ENCODE measurements at places on chromosomes 13 and 19. TPM values are rescaled to one million over a fixed set of nuclear protein-coding genes. Genes with fewer than 3 reads are reported as not detected.
A peak's percentile ranks its signal among the peaks of the same experiment; 100 is the strongest.

- peak; percentile 86 for DNase-seq
Observed at GRCh38 chr19:38831142-38831605, 420 bp downstream of the ECH1 start.

GRCh38 chr19:54421169-54421516 lies 5.9 kb downstream of the TTYH1 start:
- no peak for DNase-seq

DNA sequence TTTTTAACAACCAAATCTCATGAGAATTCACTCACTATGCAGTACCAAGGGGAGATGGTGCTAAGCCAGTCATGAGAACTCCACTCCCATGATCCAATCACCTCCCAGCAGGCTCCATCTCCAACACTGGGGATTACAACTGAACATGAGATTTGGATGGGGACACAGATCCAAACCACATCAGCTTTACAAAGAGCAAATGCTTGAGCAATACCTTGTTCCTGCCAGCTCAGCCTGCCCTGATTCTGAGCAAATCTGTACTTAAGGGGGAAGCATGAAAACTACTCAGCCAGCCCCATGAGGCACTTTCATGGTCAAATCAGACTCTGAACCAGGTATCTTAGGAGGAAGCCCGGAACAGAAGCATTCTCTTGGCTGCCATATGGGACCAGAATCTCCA lies 259.9 kb downstream of the TBC1D4 start:
- DNase-seq: no peak

- no peak for DNase-seq
Observed at GRCh38 chr13:30789166-30789862, 54.0 kb downstream of the ALOX5AP start.

DNA sequence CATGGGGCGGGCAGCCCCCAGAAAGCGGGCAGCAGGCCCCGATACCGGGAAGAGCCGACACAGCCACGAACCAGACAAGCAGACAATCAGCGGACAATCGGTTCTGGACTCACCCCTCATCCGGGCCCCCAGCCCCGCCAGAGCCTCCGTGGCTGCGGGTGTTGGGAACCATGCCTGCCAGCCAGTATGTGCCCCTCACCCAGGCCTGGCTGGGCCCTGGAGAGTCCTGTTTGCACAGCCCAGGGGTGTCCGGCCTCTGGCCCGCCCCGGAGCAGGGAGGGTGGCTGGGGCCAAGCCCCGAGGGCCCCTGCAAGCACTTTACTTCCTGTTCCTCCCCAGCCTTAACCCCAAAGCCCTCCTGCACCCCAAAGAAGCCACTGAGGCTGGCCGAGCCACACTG lies 7.8 kb downstream of the PODNL1 start:
- no peak for DNase-seq

DNA sequence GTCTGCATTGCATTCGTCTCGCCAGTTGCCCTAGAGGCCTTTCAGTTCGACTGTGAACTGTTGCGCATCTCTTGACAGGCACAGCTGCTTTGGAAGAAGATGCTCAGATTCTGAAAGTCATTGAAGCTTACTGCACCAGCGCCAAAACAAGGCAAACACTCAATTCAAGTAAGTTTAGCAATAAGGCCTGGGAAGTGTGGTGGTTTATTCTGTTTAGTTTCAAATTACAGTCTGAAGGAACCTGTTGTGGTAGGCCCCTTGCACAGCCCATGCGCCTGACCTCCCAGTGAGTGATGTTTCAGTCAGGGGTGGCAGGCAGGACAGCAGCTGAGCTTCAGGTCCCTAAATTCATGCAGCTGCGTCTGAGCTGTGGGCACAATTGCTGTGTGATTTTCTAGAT lies 32.2 kb upstream of the TEX29 start:
- no peak for DNase-seq

GRCh38 chr19:14366529-14366928 lies 14.7 kb upstream of the ADGRE5 start:
- DNase-seq: peak; percentile 94

DNA sequence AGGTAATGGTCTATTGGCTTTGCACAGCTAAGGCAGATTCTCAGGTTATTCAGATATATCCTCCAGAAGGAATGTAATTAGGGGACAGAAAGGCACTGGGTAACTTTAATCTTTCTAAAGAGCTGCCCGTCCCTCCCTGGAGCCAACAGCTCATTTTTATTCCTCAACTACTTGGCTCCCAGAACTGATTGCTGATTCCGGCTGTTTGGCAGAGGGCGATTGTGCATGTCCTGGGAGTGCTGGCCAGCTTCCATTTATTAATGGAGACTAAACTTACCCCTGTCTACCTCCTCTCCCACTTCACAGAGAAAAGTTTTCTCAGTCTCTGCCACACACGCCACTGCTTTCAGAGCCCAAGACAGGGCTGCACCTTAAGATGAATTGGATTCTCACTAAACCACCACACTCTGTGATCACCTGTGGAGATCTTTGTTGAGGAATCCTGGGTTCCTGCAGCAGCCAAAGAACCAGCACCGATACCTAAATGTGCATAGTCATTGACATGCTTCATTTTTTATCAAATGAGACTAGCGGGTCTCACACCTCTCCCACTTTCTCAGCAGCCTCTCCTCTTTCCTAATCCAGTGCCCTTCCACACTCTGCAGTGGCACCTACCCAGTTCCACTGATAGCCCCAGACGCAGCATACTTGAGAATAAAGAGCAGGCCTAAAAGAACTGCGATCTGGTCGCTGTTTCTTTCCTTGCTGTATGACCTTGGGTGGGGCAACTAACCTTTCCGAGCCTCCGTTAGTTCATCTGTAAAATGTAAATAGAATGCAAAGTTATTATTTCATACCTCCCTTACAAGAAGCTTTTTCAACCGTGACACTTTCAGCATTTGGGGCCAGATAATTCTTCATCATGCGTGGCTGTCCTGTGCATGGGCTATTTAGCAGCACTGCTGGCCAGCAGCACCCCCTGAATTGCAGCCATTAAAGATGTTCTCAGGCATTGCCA lies 648.7 kb downstream of the UQCRFS1 start:
- DNase-seq: no peak

DNA sequence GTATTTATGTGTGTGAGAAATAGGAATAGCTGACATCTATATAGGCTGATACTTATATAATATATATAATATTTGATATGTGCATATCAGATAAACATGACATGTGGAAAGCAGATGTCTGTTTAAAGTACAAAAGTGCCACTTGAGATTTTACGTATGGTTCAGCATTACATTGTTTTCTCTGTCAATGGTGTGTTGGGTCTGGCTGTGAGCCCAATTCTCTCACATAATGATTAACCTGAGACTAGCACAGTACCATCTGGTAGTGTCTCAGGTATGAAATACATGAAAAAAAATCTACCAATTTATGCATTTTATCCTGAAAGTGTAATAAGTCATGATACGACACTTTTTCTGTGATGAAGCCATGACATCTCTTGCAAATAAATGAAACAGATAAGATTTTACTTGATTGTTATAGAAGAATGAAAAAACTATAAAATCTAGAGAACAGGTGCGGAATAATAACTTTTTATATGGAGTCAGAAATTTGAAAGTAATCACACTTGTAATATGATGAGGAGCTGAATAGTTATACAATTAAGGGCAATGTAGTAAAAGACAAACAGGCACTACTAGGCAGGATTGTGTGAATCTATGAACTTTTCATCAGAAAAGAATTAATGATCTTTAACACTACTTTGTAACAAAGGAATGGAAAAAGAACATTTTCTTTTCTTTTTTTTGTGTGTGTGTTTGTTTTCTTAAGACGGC lies 1405.0 kb downstream of the OLFM4 start:
- DNase-seq: no peak

DNA sequence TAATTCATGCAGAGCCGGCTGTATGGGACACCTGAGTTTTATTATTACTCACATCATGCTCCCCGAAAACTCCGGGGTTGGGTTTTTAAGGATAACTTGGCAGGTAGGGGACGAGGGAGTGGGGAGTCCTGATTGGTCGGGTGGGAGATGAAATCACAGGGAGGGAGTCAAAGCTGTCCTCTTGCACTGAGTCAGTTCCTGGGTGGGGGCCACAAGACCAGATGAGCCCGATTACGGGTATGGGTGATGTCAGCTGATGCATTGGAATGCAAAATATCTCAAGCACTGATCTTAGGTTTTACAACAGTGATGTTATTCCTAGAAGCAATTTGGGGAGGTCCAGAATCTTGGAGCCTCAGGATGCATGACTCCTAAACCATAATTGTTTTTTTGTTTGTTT lies 18.6 kb upstream of the COG3 start:
- DNase-seq: no peak

DNA sequence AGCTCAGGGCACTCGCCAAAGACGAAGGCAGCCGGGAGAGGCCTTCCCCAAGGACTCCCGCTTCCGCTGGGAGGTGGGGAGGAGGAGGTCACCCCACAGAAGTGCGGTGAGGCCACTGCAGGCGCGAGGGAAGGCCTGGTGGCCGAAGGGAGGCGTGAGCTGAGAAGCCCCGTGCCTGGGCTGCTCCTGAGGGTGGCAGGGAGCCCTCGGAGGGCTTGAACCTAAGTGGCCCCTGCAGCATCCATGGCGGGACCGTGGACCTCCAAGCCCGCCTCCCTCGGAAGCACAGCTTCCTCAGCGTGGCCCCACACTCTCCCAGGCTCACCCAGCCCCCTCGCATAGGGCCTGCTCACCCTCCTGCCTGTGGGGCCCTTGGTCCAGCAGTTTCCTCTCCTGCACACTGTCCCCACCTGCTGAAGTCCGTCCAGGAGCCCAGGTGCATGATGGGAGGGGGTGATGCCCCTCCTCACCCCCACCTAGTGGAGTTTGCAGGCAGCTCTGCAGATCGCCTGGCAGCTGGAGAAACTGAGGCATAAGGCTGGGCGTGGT lies 25.9 kb downstream of the EFNA2 start:
- no peak for DNase-seq

GRCh38 chr19:41597600-41598041 lies 21.7 kb downstream of the CEACAM21 start:
- DNase-seq: peak; percentile 86

DNA sequence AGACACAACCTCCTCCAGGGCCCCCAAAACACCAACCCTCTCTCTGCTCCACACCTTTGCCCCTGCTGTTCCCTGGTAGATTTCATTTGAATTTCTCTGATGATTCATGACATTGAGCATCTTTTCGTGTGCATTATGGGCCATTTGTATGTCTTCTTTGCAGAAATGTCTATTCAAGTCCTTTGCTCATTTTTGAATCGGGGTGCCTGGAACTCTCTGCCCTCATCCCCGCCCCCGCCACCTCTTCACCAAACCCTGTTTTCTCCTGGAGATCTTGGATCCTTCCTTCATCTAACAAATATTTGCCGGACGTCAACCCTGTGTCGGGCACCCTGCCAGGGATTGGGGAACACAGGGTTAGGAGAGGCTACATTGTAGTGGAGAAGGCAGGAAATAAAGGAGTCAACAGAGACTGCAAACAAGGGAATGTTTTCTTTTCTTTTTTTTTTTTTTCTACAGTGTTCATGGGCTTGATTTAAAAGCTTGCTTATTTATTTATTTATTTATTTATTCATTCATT lies 25.5 kb upstream of the SLC1A5 start:
- peak; percentile 74 for DNase-seq

GRCh38 chr13:60788156-60788829 lies 391.3 kb downstream of the TDRD3 start:
- DNase-seq: no peak

DNA sequence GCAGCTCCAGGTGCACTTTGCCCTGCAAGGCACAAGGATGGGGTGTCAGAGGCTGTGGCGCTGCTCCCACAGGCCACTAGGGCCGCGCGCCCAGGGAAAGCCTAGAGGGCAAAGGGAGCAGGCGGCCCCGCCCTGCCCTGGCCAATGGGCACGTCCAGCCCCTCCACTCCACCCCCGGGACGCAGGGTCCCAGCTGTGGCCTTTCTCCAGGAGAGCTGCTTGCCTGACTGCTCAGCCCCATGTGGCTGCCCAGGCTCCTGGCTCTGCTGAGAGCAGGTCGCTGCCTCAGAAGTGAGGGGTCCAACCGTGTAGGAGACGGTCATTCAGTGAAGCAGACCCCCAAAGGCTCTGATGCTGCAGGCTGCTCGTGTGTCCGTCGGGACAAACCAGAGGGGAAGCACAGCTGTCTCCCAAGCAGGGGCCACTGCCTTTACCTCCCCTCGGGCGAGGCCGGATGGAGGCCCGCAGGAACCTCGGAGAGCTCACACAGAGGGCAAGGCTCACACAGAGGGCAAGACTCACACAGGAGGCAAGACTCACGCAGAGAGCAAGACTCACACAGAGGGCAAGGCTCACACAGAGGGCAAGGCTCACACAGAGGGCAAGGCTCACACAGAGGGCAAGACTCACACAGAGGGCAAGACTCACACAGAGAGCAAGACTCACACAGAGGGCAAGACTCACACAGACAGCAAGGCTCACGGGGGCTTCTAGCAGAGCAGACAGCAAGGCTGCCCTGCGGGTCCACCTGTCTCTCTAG lies 56.2 kb upstream of the C13orf46 start:
- no peak for DNase-seq

DNA sequence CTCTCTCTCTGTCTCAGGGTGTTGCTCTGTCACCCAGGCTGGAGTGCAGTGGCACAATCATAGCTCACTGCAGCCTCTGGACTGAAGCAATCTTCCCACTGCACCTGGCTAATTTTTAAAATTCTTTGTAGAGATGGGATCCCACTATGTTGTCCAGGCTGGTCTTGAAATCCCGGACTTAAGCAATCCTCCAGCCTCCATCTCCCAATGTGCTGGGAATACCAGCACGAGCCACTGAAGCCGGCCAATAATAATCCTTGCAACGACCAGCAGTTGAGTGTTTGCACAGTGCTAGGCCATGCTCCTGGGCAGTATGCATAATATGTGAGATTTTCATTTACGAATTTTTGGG lies 640 bp upstream of the EPOR start:
- no peak for DNase-seq

- DNase-seq: no peak
Observed at GRCh38 chr19:34033880-34034279, 138.4 kb upstream of the LSM14A start.

DNA sequence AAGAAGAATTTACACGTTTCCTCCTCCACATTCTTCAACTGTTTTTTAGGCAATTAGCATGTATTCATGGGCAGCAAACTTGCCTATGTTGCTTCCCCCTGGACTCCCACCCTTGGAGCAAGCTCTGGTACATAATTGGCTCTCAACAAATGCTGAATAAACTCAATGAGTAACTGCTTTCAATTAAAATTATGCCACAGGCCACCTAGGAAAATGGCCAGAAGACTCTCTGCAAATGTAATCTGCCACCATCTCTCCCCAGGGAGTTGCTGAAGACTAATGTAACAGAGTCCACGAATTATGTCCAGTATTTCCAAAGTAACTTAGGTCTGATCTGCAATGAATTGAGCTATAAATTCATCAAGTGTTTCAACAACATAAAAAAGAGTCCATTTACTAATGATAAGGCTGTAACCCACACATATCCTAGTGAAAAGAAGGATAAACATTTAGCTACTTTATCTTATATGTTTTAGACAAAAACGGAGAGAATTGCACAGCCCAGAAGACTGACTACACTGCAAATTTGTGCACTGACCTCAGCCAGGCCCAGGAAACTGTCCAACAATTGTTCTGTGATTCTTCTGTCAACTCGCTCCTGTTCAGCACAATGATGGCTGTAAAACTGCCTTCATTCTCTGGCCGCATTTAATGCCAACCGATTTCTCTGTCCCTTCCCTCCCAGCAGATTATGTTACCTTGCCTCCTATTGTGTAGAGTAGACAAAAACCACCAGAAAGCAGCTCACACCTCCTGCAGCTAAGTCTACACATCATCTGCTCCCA lies 808.6 kb upstream of the ARGLU1 start:
- no peak for DNase-seq

GRCh38 chr19:49677231-49677900 lies at the start of gene PRMT1:
Gene PRMT1 (plus strand): TSS chr19:49677271. CDS start chr19:49677281, 10 bp downstream.
- peak; percentile 92 for DNase-seq

Gene TOMM40
- total RNA-seq: 35.2 TPM

Gene LPAR2
- total RNA-seq: 41.1 TPM

Gene FAM124A
- 39.9 TPM for total RNA-seq

Gene SLC10A2
- total RNA-seq: not detected

Gene PLVAP
- 350 TPM for total RNA-seq

All from spleen (tissue), 13 donors.